Stimulated activated CD4-positive, alpha-beta T cell treated with anti-CD3 and anti-CD28 coated beads, Interleukin-1b, Interleukin-23, amount 100 ng/mL, for 1 hour (primary cell): ENCODE measurements at places on chromosomes 11 and 22.

GRCh38 chr22:44550711-44551491 is 52.9 kb upstream of the RTL6 start:
- no peak for DNase-seq

DNA sequence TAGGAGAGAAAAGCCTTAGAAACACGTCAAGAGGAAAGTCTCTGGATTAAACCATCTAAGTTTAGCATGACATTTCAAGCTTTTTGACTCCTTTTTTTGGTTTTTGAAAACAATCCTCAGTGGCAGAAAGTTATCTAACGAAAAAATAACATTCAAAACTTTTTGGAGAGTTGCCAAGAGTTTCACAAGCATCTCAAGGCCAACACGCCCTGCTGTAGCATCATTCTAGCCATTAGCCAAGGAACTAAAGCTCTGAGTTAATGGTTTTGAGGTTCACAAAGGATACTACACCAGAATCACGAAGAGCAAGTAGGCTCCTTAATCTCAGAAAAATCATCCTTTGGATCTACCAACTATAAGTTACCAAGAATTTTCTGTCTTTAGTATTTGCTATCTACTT is 94.8 kb downstream of the PICALM start:
- no peak for DNase-seq

GRCh38 chr22:17172029-17172833 is 13.2 kb upstream of the HDHD5 start:
- no peak for DNase-seq

- no peak for DNase-seq
Measured at GRCh38 chr11:126704096-126704495, 296.5 kb downstream of the KIRREL3 start.

DNA sequence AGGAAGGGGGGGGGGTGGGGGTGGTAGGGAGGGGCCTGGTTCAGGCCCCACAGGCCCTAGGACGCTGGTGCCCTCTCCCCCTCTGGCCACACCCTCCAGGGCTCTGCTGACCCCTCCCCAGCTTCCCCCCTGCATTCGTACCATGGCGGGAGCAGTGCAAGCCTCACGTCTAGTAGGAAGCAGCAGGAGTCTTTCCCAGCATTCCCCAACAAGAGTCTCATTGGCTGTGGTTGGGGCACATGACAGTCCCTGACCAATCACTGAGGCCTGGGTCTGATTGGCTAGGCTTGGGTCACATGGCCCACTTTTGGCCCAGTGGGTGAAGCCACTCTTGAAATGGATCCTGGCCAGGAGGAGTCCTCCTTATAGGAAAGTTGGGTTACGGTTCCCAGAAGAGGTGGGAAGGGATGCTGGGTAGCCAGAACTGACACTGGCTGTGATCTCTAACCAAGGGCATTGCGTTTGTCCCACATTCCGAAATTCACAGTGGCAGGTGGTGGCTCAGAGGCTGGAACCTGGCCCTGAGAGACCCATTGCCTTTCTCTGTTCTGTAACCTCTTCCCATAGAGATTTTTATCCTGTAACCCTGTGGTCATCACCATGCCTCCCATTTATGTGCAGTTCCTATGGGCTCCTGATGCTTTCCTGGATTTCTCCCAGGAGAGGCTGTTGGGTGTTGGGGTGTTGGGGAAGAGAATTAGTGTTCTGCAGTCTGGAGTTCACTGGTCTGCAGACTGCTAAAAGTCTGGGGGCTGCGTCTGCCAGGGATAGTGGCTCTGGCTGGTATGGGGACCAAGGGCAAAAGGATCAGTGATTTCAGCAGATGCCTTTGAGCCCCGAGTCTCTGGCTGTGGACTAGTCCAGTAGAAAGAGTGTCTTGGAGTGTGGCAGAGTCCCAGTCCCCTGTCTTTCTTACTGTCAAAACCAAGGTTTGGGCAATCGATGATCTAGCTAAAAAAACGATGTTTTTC is 58.9 kb upstream of the MYEOV start:
- no peak for DNase-seq

GRCh38 chr22:48942698-48943566 is 884.7 kb downstream of the BRD1 start:
- DNase-seq = no peak

- DNase-seq = no peak
Measured at GRCh38 chr11:124612567-124613246, 1.5 kb downstream of the PANX3 start.

DNA sequence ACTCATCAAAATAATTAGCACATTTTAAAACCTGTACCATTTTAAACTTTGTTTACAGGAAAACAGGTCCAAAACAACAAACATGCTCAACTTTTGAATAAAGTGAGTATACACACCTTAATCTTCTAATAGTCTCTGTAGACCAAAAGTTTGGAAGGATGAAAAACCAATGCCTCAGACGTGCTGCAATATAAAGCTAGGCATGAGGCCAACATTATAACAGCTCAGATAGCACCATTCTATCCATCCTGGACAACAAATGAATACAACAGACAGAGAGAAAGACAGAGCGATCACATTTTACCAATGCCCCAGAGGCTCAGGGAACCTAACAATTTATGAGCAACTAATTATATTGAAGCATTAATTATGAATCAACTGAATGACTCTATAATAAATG is 77.0 kb downstream of the PAK1 start:
- DNase-seq = no peak

- DNase-seq = no peak
Measured at GRCh38 chr22:19728836-19729235, 5.5 kb downstream of the GP1BB start.

GRCh38 chr11:45993531-45994001 is 71.1 kb downstream of the LARGE2 start:
- no peak for DNase-seq
